ENCODE measurements at places on chromosomes 5 and 9.

DNA sequence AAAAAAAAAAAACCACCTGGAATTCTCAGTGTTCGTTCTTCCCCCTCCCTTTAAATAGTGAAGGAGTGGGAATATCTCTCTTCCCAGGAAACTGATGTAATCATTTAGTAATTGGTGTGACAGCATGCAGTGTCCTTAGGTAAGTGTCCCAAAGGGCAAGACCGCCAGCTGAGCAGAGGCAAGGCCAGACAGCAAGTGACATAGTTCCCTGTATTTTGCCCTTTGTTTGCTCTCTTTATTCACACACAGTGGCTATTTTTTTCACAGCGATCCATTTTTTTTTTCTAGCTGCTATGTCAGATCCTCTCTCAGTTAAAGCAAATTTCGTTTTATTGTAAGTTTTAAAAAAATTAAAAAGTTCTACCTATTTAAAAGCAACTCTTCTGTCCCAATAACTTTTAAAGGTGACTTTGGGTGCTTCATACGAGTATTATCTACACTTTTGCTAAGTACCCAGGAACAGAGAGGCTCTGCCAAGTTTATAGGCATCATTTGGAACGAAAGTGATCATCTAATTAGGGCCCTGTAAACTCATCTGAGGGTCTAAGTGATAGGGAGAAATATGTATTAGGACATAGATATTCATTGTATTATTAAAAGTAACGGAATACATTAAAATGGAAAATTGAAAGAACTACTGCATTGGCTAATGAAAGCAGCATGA lies 98.2 kb upstream of the ALDH1A1 start:
- DNase-seq = no peak

DNA sequence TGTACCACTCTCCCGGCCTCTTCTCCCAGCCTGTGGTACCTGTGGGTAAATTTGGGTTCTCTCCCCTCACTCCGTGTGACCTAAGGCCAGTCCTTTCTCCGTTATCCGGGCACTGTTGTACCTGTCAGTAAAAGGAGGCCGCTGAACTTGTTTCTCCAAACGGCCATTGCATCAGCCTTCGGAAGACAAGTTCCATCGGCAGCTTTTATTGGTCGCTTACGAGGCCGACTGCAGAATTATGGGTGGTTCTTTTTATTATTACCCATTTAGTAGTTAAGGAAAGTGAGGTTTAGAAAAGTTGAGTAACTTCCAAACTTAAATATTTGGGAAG lies 558 bp downstream of the GRPEL2 start:
- DNase-seq = no peak

- no peak for DNase-seq
Observed at GRCh38 chr9:107484117-107484723, 5.3 kb downstream of the KLF4 start.

GRCh38 chr5:154611341-154611767 lies 133.3 kb upstream of the HAND1 start:
- no peak for DNase-seq

DNA sequence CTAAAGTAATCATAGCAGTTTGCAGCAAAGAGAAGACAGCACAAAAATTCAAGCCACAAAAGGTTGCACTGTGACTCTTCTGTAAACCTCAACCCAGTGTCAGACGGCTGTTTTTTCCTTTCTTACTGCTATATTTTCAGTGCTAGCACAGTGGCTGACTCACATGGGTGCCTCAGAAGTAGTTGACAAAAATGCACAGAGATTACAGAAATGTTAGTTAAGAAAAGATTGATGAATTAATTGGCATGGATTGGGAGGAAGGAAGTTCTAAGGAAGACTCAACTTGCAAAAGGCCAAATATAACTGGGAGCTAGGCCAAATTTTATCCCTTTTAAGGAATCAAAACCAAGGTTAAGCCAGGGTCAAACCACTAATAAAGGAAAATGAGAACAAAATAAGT lies 43.7 kb upstream of the ITGA1 start:
- no peak for DNase-seq

DNA sequence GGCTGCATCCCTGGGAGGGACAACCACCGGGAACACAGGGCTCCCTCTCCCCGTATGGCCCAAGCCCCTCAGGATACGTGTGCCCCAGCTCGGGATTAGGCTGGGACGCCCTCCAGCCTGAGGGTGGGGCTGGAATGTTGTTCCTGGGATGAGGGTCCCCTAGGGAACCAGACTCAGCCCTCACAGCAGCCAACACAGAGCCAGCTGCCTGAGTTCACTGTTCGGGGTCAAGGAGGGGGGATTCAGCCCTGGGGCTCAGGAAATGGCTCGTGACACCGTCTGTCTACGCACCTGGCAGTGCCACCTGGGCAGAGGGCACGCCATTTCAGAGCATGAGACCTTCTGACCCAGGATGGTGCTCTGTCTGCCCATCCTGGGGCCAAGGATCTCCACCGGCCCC lies 8.9 kb downstream of the RNF44 start:
- DNase-seq = no peak

GRCh38 chr9:112921549-112921948 lies 30.9 kb upstream of the SLC46A2 start:
- DNase-seq = no peak

GRCh38 chr5:103821361-103821760 lies 258.8 kb upstream of the NUDT12 start:
- DNase-seq = no peak

All from cortex of kidney (tissue), 1 donor.